Activated CD4-positive, alpha-beta T cell treated with anti-CD3 and anti-CD28 coated beads for 4 hours (primary cell): ENCODE measurements at places on chromosomes 12 and 14.

DNA sequence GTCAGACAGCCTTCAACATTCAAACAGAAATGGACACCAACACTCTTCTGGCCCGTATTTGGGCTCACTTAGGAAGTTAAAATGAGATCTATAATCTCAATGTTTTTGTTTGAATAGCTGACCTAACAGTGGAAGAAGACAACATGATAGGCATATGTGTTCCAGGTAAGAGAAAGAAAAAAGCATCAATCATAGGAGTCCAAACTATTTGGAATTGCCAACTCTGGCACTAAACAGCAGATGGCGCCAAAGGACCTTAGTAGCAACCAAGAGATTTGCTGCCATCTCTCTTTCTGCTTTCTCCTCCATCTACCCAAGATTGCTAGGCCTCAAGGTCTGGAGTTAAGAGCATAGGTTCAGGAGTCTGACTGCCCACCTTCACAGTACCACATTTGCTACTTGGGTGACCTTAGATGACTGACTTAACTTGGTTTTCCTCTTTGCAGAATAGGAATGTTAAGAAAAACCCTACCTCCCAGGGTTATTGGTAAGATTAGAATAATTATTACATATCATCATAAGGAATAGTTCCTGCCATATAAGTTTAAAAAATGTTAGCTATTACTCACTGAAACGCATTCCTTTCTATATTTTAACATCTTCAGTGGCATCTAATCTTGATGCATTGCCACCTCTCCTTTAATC lies 30.2 kb downstream of the PEX5 start:
- DNase-seq, result peak; percentile 69

GRCh38 chr12:53078425-53079225 lies 565 bp downstream of the SPRYD3 start:
- DNase-seq, result peak; percentile 46

- DNase-seq, result no peak
Measured at GRCh38 chr14:73252491-73253322, 15.4 kb downstream of the PAPLN start.

- DNase-seq, result no peak
Measured at GRCh38 chr12:115944837-115945490, 332.5 kb downstream of the MED13L start.

GRCh38 chr12:120276734-120277133 lies 11.2 kb upstream of the PXN start:
- no peak for DNase-seq

DNA sequence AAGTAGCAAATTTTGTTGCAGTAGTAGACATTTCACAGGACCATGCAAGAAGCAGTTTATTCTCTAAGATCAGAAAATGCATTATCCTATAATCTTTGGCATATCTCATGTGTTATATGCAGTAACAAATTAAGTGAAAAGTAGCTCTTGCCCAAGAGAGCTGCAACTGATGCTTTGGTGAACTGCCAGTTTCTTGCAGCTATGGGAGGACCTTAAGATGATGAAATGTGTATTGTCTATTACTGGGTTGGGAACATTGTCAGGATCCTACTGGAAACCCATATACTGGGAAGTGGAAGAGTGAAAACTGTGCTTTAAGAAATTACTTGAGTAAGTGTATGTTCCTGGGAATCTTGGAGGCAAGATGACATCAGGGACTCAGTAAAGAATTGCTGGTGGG lies 238.8 kb downstream of the DACT1 start:
- DNase-seq, result no peak

- no peak for DNase-seq
Measured at GRCh38 chr12:26471560-26471959, 276.2 kb downstream of the SSPN start.

- no peak for DNase-seq
Measured at GRCh38 chr12:77615332-77615731, 215.4 kb upstream of the NAV3 start.

DNA sequence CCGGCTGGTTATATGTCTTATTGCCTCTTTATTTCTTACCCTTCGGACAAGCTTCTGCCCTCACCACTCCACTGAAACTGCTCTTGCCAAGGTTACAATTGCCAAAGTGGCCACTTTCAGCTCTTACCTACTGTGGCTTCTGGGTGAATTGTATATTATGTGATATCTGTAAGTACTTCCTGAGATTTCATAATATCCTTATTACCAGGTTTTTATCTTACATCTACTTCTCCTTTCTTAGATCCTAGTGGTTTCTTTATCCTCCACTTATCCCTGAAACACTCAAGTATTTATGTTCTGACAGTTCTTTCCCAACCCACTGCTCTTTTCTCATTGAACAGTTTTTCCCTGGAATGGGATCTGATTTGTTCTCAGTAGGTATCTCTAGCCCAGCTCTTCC lies 10.5 kb downstream of the CELA1 start:
- DNase-seq, result no peak

DNA sequence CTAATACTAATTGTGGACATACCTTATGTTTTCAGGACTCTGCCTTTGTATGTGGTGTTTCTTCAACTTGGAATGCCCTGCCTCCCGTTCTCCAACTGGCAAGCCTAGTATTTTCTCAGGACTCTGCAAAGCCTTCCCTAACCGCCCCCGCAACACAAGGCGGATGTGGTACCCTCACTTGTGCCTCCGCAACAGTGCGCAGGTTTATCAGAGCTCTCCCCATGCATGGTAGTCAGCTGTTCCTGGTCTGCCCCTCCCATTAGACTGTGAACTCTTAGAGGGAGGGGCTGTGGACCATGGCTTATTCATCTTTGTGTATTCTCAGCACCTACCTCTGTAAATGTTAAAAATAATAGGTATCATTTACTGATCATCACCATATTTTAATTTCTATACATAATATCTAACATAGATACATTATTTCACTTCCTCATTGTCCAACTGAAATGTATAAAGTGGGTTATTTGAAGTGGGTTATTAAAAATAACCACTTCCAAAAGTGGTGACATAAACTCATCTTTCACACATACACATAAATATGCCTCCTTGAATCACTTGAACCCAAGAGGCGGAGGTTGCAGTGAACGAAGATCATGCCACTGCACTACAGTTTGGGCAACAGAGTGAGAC lies 9.0 kb downstream of the LPAR5 start:
- DNase-seq, result no peak

DNA sequence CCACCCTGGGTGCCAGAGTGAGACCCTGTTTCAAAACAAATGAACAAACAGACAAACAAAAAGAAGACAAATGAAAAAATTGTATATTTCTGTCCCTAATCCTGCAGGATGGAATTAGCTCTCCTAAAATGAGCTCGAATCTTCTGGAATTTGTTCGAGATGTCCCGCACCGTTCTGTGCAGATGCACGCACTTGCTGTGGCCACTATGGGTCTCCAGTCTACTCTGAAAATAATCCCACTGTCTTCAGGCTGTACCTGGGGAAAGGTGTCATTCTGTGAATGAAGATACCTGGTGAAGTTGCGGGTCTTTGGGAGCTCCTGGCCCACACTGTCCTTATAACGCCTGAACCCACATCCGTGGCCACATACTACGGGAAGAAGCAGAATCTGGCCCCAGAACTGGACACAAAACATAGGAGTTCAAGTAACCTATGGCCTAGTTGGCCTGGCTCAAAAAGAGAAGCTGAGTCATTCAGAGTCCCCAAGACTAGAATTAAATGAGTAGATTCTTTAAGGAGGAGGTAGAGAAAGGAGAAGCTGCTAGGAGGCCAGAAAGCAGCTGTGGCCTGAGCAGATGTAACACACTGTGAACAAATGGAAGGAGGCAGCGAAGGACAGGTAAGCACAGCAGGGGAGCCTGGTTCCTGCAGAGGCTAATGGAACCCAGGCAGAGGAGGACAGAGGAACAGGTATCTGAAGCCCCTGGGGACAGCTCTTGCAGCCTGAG lies 108.6 kb downstream of the FOXN3 start:
- DNase-seq, result no peak

- DNase-seq, result peak; percentile 74
Measured at GRCh38 chr14:100065942-100066574, 836 bp downstream of the EVL start.

DNA sequence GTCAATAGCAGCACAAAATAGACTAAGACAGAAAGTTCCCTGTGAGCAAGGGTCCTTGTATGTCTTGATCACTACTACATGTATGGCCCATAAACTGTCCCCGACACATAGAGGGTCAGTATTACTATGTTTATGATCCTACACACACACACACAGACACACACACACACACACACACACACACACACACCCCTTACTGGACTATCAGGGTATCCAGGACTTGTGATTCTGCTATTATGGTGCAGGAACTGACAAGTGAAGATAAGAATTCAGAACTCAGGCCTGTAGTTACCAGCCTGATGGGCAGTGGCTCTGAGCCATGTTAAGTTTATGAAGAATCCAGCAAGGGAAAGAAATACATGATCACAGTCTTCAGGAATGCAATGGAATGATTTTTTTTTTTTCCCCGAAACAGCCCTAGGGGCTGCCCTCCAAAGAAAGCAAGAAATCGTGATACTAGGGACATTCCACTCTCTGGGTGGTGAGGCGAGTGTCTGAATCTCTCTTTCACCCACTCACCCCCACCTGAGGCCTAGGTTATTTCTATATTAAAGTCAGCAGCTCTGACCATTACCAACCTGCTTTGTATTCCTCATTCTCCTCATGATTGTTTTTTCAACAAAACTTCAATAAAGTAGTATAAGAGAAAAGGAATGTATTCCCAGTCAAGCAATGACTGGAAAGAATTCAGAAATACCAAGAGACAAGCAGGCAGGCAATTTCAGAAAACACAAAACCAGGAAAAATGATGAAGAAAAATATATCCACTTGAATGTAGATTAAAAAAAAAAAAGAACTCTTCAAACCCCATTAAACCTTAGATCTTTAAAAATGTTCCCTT lies 105.8 kb downstream of the AVPR1A start:
- no peak for DNase-seq

DNA sequence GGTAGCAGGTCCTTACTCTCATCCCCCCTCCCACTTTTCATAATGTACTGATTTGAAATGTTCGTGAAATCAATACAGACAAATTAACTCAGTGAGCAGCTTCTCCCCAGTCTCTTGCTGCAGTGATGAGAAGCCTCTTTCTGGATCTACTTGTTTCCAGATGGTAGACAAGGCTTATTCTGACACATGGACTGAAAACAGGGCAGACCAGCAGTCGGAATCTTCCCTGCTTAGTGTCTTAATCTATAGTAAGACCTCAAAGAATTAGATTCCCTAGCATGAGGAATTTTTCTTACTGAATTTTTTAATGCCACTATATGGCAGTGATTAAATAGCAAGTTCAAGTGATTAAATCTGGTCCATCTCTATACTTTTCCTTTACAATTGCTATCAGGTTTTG lies 120.1 kb downstream of the RGS6 start:
- DNase-seq, result no peak

- no peak for DNase-seq
Measured at GRCh38 chr12:122310626-122311333, 44.5 kb upstream of the VPS33A start.

DNA sequence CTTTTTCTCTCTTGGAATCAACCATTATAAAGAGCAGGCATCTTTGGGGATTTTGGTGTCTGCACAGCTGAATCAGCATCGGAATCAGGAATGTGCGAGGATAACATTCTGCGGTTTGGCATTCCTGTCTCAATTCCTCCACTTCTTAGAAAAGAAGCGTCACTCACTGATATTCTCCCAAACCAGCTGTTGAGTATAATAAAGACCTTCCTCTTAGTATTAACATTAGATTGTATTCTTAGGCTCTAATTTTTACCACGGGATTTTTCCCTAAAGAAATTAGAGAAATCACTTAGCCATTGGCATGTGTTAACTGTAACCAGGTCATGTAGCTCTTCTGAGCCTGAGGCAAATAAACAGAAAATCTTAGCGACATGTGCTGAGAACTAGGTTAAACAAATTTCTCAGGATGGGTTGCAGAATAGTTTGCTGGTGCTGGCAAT lies 128.7 kb downstream of the TMX1 start:
- no peak for DNase-seq

DNA sequence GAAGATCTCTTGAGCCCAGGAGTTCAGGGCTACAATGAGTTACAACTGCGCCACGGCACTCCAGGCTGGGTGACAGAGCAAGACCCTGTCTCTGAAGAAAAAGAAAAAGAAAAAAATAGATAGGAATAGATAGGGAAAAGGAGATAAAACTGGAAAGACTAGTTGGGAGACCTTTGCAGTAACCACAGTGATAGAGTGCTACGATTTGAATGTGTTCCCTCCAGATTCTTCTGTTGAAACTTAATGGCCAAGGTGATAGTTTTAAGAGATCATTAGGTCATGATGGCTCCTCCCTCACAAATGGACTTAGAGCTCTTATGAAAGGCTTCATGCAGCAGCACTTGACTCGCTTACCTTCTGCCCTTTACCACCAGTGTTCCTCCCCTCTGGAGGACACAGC lies 13.5 kb upstream of the ATF1 start:
- no peak for DNase-seq

DNA sequence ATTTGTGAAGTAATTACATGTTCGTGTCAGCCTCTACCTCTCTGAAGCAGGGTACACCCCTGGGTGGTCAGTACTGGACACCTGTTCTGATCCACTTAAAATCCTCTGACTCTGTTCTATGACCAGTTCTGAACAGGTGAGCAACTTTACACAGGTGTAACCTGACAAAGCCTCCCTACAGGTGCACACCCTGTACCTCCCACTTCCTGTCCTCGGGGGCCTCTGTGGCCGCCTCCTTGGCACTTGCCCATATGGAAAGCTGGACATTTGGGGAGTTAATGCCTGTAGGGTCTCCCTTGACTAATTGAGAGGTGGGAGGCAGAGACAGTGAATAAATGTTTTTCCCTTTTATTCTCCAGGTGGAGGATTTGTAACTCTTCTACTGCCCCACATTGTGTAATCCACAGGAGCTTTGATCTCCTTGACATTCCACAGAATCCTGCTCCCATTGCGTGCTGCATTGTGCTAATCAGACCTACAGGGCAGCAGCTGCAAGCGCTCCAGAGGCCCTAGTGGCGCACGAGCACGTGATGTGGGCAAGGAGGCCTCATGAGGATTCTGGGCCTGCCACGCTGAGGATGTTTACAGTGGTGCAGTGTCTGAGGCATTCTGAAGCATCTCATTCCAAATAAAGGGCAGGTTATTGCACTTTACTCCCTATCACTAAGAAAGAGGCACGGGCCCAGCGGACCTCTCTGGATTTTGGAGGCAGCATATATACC lies 45.8 kb upstream of the BATF start:
- no peak for DNase-seq

DNA sequence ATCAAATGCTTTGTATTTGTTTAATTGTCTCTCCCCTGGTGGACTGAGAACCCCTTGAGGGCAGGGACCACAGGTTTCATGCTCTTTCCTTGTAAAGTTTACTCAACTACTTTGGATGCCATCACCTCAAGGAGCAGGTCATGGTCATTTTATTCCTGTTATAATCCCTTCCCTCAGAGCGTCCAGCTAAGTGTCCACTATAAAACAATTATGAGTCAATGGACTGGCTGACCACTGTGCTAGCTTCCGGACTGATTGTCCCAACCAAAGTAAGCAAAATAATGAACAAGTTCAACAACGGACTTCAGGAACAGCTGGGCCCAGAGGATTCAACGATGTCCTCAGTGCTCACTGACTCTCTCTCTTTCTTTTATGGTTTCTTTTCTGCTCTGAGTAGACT lies 18.2 kb downstream of the AK7 start:
- DNase-seq, result no peak

- DNase-seq, result no peak
Measured at GRCh38 chr14:52527052-52527451, 25.3 kb downstream of the TXNDC16 start.
